ENCODE measurements at places on chromosomes 3 and 15. TPM values are rescaled to one million over a fixed set of nuclear protein-coding genes. Genes with fewer than 3 reads are reported as not detected.

The EFHB gene
- total RNA-seq = 0.42 TPM

The KNG1 gene
- not detected for total RNA-seq

The IGSF11 gene
- total RNA-seq = not detected

- no peak overlapping the region for H3K27ac ChIP-seq
- no peak for DNase-seq
- no peaks in the 10 kb centered on the region for H3K36me3 ChIP-seq
These were observed 70.4 kb downstream of the CPN2 start for GRCh38 chr3:194280777-194281176.

- no peak overlapping the region for H3K4me3 ChIP-seq
- H3K4me1 ChIP-seq = no peaks in the 10 kb centered on the region
- H3K27ac ChIP-seq = no peak overlapping the region
- no peak for DNase-seq
- H3K27me3 ChIP-seq = no peaks in the 10 kb centered on the region
- H3K36me3 ChIP-seq = no peaks in the 10 kb centered on the region
These were observed 297.4 kb upstream of the EPHA3 start for GRCh38 chr3:88809993-88810392.

- no peaks in the 10 kb centered on the region for H3K27me3 ChIP-seq
- H3K4me3 ChIP-seq = peak overlapping the region; percentile 34
- H3K4me1 ChIP-seq = peaks cover 17% of the 10 kb centered on the region
- DNase-seq = no peak
These were observed 61.1 kb downstream of the XXYLT1 start for GRCh38 chr3:195209847-195210265.

DNA sequence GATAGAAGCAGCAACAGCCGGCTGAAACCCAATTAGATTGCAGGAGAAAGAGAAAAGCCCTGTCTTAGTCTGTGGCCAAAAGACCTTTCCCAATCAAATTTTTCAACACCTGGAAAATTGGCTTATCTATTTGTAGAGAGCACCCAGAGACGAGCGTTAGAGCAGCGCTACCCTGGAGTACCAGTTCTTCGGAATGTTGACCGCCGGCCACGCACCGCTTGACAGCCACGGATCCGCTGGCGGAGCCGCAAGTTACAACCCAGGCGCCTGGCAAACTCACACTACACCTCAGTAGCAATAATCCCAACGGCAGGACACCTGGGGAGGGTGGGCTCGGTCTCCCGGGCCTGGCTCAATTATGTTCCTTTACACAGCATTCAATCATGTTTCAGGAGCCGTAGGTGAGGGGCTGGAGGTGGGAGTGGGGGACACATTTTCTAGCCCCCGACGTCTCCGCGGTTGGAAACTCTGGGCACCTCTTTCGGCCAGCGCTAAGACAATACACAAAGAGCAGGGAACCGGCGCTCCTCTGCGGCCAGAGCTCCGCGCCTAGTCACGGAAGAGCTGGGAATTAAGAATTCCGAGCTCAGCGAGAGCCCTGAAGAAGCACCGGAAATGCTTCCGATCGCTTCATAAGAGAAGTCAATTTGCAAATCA, 1.2 kb downstream of the MB21D2 start:
- H3K27ac ChIP-seq = peak overlapping the region; percentile 88
- H3K4me3 ChIP-seq = peak overlapping the region; percentile 92
- no peak for DNase-seq
- H3K36me3 ChIP-seq = no peaks in the 10 kb centered on the region
- H3K4me1 ChIP-seq = peaks cover 21% of the 10 kb centered on the region
- H3K27me3 ChIP-seq = no peaks in the 10 kb centered on the region
